ENCODE measurements at places on chromosomes 5 and 9. TPM values are rescaled to one million over a fixed set of nuclear protein-coding genes. Genes with fewer than 3 reads are reported as not detected.

DNA sequence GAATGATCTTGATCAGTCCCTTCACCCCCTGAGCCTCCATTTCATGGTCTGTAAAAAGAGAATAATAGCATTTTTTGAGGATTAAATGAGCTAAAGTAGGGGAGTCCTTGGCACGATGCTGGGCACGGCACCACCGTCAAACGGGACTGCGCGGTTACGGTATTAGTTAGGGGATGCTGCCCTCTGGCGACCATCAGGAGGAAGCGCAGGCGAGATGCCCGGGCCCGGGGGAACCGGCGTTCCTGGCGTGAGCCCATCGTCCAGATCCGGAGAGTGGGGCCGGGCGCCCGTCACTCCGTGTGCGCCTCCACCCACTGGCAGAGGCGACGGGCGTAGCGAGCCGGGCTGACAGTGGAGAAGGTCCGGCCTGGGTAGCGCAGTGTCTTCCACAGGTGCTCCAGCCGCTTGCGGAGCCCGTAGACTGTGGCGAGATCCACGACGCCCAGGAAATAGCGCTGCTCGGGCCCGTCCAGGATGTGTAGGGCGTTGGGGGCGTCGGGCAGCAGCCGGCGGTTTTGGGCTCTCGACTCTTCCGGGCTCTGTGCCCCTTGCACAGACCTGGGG is 4.8 kb upstream of the ST6GALNAC4 start:
- no peak for DNase-seq

The ELOVL7 gene
- total RNA-seq: 4.6 TPM

DNA sequence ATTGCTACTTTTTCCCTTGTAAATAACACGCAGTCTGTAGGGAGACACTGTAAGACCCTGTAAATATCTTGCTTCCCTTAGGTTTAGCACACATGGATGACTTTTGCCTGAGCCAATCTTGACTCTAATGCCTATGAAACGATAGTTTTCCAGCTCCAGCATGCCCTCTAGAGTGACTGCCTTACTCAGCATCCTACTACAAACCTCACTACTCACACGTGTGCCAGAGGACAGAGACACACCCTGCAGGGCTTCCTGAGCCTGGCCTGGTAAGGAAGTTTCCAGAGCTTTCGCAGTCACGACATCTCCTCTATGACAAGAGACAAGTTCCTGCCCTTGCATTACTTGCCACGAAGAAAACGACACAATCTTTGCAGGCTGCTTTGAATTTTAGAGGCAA is 138.1 kb downstream of the ATPSCKMT start:
- DNase-seq: no peak

The PCDHGA7 gene
- 6.1 TPM for total RNA-seq

- no peak for DNase-seq
These were observed 396.5 kb upstream of the RPS23 start for GRCh38 chr5:82674671-82675070.
